Large intestine (tissue), 12 donors: ENCODE measurements at places on chromosomes 7 and 10. TPM values are rescaled to one million over a fixed set of nuclear protein-coding genes. Genes with fewer than 3 reads are reported as not detected.

DNA sequence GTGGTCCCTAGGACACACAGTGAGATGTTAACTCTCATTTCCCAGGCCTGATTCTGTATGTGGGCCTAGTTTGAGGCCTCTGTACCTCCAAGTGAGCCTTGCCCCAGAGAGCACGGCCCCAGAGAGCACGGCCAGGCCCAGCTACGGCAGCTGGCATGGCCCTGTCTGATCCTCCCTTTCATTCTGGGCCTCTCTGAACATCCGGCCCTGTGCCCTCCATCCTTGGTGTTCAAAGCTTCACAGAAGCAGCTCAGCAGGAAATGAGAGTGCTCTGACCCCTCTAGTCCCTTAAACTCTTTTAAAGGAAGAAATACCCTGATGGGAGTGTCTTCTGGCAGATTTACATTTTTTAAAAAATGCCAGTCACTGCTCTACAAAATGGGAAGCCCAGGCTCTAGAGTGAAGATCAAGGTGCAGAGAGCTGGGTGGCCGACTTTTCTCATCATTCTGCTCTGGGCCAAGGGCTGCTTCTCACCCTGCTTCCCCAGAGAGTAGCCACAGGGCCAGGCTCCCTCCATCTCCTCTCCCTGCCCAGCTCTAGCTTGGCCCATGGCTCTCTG is 171.9 kb downstream of the RPS24 start:
- DNase-seq = no peak

DNA sequence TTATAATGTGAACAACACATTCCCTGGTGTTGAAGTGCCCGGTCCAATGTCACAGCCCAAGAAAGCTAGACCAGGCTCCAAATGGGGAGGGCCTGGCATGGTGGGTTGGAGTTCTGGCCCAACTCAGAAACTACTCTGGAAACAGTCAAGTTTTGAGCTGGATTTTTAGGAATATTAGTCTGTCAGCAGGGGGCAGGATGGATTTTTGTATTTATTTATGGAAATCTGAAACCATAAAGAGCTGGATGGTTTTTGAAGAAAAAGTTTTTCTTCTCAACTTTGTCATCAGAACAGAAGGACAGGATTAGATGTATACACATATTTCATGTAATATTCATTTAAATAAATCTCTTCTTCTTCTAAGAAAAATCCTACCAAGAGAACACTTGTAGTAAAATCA is 97.5 kb downstream of the POU6F2 start:
- no peak for DNase-seq

DNA sequence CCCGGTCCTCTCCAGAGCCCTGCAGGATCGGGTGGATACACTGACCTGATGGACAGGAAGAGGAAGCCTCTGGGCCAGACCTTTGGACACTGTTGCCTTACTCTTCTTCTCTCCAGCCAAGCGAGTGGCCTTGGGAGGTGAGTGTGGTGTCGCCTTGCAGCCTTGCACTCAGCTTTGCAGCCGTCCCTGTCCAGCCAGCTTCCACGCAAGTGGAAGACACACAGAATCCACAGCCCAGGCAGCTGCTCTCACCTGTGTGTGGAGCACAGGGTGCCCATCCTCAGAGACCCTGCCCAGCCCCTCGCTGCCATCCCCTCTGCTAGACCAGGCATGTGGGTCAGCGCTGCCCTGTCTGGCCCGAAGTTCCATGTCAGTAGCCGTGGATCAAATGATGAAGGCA is 239.1 kb downstream of the EBF3 start:
- DNase-seq = no peak

DNA sequence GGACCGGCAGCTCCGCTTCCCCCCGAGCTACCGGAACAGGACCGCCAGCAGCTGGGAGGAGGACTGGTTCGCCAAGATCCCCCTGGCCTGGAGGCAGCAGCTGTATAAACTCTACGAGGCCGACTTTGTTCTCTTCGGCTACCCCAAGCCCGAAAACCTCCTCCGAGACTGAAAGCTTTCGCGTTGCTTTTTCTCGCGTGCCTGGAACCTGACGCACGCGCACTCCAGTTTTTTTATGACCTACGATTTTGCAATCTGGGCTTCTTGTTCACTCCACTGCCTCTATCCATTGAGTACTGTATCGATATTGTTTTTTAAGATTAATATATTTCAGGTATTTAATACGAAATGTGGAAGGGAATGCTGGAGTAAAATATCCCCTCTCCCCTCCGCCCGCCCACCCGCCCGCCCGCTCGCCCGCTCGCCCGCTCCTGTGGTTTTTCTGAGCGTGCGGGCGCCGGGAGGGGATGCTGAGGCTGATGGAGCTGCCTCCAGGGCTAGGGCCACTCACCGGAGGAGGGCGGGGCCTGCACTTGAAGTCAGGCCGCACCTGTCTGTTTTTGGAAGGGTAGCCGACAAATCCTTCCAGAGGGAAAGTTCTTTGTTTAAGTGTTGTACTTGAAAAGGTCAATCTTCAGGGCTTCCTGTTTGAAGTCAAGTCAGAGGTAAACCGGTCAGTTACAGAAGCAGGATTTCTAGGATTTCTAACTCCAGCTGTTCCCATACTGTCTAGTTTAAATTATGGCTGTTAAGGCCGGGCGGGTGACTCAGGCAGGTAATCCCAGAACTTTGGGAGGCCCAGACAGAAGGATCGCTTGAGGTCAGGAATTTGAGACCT is 30.5 kb downstream of the CHST12 start:
- DNase-seq = no peak

- DNase-seq = no peak
Observed at GRCh38 chr7:142809671-142810070, 38.9 kb downstream of the PRSS2 start.

DNA sequence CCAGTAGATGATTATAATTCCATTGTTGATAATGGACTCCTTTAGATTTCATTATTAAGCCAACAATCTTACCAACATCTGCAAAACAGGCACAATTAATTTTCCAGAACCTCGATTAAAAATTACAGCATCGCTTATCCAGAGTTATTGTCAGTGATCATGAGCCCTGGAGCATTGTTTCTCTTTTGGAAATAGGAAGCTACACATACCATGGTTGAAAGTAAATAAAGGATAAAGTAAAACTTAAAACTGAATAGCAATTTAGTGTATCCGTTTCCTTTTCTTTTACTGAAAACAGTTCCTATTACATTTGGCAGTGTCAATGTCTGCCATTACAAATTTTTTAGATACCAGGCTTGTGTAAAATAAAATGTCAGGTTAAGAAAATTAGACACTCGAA is 9.9 kb upstream of the HOXA2 start:
- no peak for DNase-seq

GRCh38 chr7:98568891-98569290 is 48.2 kb upstream of the NPTX2 start:
- no peak for DNase-seq

DNA sequence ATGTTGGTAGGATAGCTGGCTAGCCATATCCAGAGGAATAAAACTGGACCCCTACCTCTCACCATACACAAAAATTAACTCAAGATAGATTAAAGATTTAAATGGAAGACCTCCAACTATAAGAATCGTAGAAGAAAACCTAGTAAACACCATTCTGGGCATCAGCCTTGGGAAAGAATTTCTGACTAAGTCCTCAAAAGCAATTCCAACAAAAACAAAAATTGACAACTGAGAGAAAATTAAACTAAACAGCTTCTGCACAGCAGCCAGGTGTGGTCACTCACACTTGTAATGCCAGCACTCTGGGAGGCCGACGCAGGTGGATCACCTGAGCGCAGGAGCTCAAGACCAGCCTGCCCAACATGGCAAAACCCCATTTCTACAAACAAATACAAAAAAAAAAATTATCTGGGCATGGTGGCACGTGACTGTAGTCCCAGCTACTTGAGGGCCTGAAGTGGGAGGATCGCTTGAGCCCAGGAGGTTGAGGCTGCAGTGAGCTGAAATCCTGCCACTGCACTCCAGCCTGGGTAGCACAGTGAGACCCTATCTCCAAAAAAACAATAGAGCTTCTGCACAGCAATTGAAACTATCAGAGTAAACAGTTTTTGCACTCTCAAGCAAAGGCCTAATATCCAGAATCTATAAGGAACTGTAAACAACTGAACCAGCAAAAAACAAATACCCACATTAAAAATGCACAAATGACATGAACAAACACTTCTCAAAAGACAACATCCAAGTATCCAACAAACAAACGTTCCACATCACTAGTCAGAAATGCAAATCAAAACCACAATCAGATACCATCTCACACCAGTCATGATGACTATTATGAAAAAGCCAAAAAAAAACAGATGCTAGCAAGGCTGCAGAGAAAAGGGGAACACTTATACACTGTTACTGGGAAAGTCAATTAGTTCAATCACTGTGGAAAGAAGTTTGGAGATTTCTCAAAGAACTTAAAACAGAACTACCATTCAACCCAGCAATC is 4.8 kb downstream of the CRPPA start:
- DNase-seq = no peak

- no peak for DNase-seq
Observed at GRCh38 chr7:155371884-155372781, 74.5 kb downstream of the INSIG1 start.

DNA sequence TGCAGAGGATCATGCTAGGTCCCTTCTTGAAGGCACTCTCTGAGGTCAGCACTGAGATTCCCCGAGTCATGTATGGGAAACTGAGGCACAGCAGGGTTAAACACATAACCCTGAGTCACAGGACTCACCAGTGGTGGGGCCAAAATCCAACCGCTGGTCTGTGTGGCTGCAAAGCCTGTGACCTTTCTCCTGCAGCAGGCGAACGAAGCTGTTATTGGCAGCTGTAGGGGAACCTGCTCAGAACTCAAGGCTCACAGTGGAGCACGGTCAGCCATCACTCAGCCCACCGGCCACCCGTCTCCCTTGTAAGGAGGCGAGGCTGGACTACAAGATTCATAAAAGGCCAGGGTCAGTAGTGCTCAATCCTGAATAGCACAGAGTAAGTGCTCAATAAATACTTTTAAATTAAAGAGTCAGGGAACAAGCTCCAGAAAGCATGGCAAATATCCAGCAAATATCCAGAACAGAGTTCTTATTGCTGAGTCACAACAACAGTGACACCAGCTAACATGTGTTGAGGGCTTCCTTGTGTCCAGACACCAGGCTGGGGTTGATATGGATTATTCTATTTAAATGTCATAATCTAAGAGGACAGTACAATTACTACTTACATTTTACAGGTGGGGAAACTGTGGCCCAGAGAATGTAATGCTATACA is 34.9 kb downstream of the CHST15 start:
- DNase-seq = no peak

- no peak for DNase-seq
Observed at GRCh38 chr7:1752111-1752510, 82.0 kb downstream of the ELFN1 start.

GRCh38 chr7:120916121-120916520 is 34.5 kb upstream of the ING3 start:
- DNase-seq = no peak

DNA sequence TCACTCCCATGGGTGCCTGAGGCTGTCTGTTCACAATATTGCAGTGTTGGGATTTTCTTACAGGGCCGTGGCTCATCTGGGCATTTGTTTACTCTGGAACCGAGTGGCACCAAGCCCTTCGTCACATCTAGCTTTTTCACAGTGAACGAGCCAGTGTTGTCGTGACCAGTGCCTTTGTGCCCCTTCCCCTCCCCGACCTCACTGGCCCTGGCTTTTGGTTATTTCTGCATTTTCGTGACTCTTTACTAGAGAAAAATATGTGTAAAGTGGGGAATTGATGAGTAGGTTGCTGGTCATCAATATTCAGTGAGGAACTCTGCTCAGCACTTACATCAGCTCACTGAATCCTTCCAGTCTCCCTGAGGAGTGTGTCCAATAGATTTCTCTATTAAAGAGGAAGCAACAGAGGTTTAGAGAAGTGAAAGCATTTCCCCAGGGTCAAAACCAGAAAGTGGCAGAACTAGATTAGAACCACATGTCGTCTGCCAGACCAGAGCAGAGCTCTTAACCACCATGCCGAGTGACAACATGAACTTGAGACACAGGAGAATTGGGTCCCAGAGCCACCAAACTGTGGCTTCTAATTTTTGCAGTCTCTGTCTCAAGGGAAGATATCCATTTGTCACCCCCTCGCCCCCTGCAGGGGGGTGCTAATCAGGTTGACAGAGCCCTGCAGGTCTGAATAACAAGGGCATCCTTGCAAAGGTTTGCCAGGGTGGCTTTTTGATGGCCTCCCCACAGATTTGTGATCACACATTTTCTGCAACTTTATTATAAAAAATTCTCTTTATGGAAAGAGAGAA is 125.3 kb downstream of the CHN2 start:
- no peak for DNase-seq

DNA sequence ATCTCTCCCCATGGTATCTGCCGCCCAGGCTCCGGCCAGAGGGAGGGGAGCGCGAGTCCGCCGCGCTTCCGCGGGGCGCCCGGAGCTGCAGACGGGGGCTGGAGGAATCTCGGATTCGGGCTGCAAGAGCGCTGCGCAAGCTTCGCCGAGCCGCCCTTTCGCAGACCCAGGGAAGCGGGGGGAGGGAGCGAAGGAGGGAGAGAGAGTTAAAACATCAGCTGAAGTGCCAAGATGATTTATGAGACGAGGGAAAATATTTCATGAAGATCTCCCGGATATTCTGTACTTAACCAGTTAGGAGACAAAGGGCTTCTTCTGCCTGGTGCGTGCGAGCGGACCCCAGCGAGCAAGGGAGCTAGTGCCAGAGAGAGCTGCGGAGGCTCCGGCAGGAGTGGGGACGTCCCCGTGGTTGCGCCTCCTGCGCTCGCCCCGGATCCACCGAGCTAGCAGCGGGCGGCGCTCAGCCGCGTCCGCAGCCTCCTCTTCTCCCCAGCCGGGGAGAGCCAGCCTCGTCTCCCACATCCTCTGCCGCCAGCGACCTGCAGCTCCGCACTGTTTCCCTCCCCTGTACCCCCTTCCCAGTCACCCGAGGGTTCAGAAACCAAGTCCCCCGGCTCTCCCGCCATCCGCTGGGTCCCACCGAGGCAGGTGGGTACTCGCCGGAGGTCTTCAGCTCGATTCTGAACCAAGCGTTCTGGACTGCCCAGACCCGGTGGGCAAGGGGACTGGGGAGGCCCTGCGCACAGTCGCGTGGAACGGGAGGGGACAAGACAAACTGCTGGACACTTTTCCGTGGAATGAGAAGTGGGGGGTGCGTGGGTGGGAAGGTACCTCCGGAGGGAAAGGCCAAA is 1.0 kb upstream of the PAX2 start:
- DNase-seq = no peak

- DNase-seq = peak; percentile 19
Observed at GRCh38 chr7:17706734-17707133, 233.6 kb downstream of the SNX13 start.

Gene TMEM106B
- 43.1 TPM for polyA plus RNA-seq

Gene SLC29A4
- polyA plus RNA-seq = 22.7 TPM

Gene CYP2C9
- 119 TPM for polyA plus RNA-seq

Gene ATRNL1
- polyA plus RNA-seq = 2.6 TPM
